ENCODE measurements at places on chromosomes 6 and 20.

DNA sequence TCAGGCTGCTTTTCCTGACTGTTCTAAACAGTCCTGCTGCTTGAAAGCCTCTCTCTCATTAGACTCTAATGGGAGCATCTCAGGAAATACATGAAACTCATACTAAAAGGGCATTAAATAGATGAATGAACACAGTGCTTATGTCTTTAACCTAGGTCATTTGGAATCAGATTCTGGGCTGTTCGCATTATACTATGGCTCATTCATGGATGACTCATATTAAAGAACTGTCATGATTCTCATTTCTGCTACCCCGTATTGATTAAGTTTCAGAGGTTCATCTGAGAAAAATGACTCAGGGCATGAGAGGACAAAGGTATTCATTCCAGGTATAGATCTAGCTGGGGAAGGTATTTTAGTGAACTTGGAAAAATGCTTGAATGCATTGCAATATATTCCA is 335.5 kb downstream of the GJA1 start:
- no peak for DNase-seq

GRCh38 chr6:154232013-154232910 is 124.3 kb downstream of the IPCEF1 start:
- DNase-seq = no peak

DNA sequence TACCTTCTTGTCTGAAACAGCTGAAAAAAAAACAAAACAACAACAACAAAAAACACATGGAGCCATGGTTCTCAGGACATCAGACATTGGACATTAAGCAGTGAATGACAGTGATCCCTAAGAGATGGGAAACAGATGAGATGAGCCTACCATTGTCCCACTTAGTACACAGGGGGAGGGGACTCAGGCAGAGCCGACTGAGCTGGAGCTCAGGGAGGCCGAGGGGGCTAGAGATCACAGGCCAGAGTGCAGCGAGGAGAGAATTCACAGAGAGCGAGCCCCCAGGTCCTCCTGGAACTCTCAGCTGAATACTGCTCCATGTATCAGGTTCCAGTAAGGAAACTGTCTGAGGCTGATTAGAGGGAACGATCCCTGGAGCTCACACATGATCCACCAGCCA is 134.6 kb downstream of the GRM4 start:
- no peak for DNase-seq

DNA sequence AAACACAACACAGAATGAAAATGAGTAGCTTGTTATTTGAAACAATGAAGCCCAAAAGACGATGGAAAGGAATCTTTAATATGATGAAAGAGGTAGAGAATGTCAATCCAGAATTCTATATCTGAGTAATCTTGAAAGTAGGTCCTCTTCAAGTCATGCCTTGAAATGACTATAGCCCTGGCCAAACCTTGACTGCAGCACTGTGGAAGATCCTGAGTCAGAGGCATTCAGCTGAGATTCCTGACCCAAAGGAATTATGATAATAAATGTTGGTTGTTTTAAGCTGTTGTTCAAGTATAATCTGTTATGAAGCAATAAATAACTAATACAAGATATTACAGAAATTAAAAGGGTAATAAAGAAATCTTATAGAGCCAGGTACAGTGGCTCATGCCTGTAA is 64.8 kb downstream of the IBTK start:
- no peak for DNase-seq

GRCh38 chr20:38685853-38686473 is 38.3 kb upstream of the SLC32A1 start:
- no peak for DNase-seq

- DNase-seq = no peak
Measured at GRCh38 chr6:15317934-15318902, 72.3 kb downstream of the JARID2 start.

- no peak for DNase-seq
Measured at GRCh38 chr6:7292596-7293255, 20.3 kb downstream of the SSR1 start.

GRCh38 chr20:51396365-51396909 is 146.1 kb downstream of the NFATC2 start:
- no peak for DNase-seq

GRCh38 chr20:46230801-46231282 is 77.5 kb downstream of the CDH22 start:
- DNase-seq = no peak

- DNase-seq = no peak
Measured at GRCh38 chr6:158068893-158069799, 87.5 kb downstream of the SYNJ2 start.

GRCh38 chr6:53441035-53441493 is 92.3 kb upstream of the ELOVL5 start:
- DNase-seq = no peak

DNA sequence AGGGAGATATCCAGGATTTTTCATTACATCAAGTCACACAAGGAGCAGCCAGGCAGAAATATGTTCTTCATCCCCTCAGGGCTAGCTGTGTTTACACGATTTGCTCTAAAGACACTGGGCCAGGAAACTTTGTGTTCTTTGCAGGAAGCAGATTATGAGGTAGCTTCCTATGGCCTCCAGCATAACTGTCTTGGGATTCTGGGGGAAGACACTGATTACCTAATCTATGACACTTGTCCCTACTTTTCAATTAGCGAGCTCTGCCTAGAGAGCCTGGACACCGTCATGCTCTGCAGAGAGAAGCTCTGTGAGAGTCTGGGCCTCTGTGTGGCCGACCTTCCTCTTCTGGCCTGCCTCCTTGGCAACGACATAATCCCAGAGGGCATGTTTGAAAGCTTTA is 11.2 kb downstream of the FAM120B start:
- no peak for DNase-seq

DNA sequence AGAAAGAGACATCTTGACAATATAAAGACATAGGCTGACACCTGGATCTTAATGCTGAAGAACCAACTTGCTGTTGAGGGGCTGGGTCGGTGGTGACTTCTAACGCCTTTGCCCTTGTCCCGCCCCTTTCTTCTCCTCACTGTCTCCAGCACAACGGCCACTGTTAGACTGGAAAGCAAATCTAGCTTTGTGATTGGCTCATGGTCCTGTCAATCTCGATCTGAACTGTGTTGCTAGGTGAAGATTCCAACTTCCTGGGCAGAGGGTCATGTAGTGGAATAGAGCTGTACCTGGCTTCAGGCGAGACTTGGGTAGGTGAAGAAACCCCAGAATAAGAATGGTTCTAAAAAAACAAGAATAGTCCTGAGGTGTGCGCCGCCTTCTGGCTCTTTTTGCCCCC is at the start of gene PGK2:
Gene PGK2, minus strand, starts transcription at position 110 of the 400 bp plus-strand sequence. Its CDS starts 98 bp downstream, at position 12.
- no peak for DNase-seq

DNA sequence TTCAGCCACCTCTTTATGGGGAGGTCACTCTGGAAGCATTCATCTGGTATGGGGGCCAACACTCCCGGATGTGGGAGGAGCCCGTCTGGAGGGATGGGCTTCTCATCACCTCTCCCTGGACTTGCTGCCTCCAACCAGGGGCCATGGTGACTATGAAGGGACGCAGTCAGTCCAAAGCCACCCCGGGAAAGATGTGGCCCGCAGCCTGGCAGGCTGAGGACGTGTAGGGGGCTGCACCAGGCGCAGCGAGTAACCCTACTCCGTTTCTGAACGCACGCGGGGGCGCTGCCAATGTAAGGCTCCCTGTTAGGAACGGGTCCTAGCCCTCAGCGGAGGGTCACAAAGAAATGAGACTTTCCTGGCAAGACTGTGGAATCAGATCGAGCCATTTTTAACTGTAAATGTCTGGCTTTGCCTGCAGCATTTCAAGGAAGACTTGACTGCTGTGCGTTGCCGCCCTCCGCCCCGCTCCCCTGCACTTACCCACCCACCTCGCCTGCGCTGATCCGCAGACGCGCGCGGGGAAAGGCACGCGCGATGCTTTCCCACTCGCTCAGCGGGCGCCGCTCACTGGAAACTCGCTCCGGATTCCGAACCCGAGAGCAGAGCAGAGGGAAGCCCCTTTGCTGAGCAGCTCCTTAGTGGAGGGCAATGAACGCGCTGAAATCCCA is 55.1 kb downstream of the IL20RA start:
- no peak for DNase-seq

DNA sequence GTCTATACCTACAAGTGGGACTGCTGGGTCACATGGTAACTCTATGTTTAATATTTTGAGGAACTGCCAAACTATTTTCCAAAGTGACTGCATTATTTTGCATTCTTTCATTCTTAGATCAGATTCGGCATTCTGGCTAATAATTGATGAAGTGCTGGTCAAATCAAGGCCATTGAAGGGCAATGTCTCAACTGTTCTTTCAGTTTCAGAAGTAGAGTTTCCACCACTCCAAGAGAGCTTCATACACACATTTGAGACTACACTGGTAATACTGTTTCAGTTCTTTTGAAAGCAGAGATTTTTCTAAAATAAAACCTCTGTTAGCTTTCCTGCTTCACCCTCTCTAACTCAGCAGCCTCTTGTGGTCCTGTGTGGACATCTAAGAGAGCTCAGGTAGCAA is 154.5 kb downstream of the CFAP61 start:
- DNase-seq = no peak

GRCh38 chr6:22612236-22612635 is 42.9 kb downstream of the HDGFL1 start:
- DNase-seq = no peak

- DNase-seq = no peak
Measured at GRCh38 chr6:149139782-149140136, 177.8 kb upstream of the TAB2 start.

GRCh38 chr6:106739387-106739786 is 110.0 kb downstream of the QRSL1 start:
- no peak for DNase-seq

DNA sequence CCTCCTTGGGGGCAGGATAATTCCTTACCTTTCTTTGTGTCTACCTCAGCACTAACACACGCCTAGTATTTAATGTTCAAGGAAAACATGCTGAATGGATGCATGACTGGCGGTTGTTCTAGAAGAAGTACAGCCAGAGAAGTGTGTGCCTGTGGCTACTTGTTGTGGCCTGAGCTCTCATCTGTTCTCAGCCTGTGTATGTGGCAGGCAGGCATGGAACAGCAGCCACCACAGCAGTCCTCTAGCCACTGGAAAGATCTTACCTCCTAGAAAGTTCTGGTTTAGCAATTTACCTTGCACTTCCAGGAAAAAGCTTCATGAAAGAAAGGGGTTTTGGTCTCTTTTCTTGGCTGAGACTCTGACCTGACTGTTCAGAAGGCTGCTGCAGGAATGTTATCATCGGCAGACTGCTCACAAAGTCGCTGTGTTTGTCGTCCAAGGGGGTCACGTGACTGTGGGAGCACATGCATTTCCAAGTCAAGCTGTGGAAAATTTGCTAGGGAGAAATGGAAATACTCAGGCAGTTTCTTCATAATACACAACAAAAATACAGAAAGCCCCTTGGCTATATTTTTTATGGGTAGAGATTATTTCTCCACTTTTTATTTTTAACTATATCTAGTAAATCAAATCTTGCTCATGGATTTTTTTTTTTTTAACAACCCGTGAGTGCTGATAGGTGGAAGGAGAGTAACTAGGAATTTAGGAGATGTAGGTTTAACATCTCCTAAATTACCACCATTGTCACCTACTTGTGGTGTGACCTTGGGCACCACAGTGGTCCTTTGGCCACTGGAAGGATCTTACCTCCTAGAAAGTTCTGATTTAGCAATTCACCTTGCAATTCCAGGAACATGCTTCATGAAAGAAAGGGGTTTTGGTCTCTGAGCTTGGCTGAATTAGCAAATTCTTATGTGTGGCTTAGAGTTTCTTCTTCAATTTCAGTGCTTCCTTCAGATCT is 110.8 kb upstream of the GPR6 start:
- no peak for DNase-seq

GRCh38 chr20:26163890-26164289 is 467.2 kb upstream of the ZNF337 start:
- no peak for DNase-seq

- no peak for DNase-seq
Measured at GRCh38 chr20:57774951-57775350, 65.1 kb upstream of the PMEPA1 start.

DNA sequence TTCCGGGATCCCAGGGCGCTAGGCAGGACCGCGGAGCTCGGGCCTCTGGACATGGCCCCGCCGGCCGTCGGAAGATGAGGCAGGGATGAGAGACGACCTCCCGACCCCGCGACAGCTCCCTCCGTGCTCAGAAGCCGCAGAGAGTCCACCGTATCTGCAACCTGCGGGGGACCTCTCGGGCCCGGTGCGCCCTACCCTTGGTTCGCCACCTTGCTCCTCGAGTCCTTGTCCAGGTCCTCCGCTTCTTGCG is 301 bp downstream of the PPP1R3D start:
- DNase-seq = no peak

GRCh38 chr6:40634429-40634828 is 47.3 kb upstream of the LRFN2 start:
- no peak for DNase-seq

GRCh38 chr6:47306887-47307286 is 2.8 kb downstream of the TNFRSF21 start:
- no peak for DNase-seq

DNA sequence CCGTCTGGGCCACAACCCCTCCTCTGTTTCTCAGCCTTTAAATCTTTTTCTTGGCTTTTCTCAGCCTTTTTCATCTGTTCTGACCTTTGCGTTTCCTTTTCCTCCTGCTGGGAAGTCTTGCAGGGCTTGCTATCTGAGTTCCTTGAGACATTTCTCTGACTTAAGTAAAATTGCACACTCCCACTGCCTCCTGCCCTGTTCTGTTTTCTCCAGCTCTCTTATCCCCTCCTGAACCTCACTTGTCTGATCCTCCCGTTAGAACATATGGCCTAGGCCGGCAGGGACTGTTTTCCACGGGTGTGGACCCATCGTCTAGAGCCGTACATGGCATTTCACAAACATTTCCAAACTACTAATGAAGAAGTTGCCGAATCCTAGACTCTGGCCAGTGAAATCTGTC is 63.0 kb downstream of the ARID1B start:
- DNase-seq = no peak

DNA sequence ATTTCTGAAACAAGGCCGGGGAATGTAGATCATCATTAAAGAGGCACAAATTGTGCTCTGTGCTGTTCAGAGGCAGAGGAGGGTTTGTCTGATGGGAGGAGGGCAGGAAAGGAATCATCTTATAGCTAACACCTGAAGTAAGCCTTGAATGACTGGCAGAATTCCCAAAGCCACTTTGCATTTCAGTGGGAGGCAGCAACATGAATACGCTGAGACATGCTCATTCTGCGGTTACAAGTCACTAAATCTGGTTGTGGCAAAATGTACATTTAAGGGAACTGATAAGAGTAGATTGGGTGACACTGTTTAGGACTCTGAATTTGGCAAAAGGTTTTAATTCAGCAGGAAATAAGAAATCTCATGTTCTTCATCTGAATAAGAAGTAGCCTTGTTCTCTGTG is 4.4 kb upstream of the COL19A1 start:
- DNase-seq = no peak

DNA sequence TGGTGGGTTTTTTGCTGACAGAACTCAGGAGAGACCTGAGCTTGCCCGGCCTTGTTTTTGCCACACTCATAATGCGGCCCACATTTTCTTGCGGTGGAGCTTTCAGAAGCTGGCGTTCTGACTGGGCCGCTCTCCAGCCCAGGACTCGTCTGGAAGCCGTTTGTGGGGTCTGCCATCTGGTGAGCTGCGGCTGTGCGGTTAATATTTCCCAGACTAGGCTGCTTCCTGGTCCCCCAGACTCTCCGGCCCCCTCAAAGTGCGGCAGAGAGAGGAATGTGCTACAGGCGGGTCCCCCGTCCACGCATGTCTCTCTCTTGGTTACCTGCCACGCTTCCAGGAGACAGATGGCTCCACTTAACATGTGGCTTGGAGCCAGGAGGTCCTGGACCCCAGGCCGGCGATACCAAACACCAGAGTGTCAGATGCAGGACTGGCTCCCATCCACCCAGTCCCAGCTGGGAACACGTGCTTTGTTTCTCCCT is 128.9 kb upstream of the PMEPA1 start:
- DNase-seq = no peak

- DNase-seq = no peak
Measured at GRCh38 chr6:16344756-16345155, 106.4 kb downstream of the GMPR start.

Measured in stimulated activated CD8-positive, alpha-beta memory T cell treated with anti-CD3 and anti-CD28 coated beads, Interleukin-15, amount 100 ng/mL, for 4 hours (primary cell).